H1 (cell line): ENCODE measurements at places on chromosomes 2 and 18. TPM values are rescaled to one million over a fixed set of nuclear protein-coding genes. Genes with fewer than 3 reads are reported as not detected.

Gene ANKRD62
- not detected in 2 replicates for total RNA-seq

Gene PFN4
- total RNA-seq: not detected in 2 replicates

Gene MRO
- total RNA-seq: 0.67 and 1.0 TPM in 2 replicates

Gene MAP3K19
- total RNA-seq: not detected in 2 replicates
